CD4-positive, CD25-positive, alpha-beta regulatory T cell (primary cell): ENCODE measurements at places on chromosomes 2 and 18. TPM values are rescaled to one million over a fixed set of nuclear protein-coding genes. Genes with fewer than 3 reads are reported as not detected.

- H3K4me3 ChIP-seq: no peak overlapping the region
- H3K4me1 ChIP-seq: peaks cover 50% of the 10 kb centered on the region
- peak; percentile 11 for DNase-seq
- no peaks in the 10 kb centered on the region for H3K36me3 ChIP-seq
- H3K27me3 ChIP-seq: peaks cover 32% of the 10 kb centered on the region
These were observed 1.4 kb upstream of the SP5 start for GRCh38 chr2:170713543-170714380.

GRCh38 chr2:181774685-181775084, 94.4 kb upstream of the NEUROD1 start:
- no peak overlapping the region for H3K27ac ChIP-seq
- no peak for DNase-seq
- H3K4me1 ChIP-seq: no peaks in the 10 kb centered on the region
- no peak overlapping the region for H3K4me3 ChIP-seq

DNA sequence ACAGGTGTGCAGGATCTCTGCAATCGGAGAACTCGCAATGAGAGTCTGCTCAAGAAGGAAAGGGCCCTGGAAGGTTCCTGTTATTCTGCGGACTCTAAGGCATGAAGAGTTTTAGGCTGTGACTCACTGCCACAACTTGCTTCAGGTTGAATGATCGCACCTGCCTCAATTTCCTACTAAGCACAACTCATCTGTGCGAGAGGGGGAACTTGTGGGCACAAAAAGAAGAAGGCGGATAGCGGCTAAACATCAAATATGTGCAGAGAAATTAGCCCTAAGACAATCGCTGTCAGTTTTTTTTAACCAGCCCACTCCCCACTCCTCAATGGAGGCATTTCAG, 14.0 kb upstream of the CREG2 start:
- no peaks in the 10 kb centered on the region for H3K36me3 ChIP-seq
- H3K4me1 ChIP-seq: no peaks in the 10 kb centered on the region
- no peak overlapping the region for H3K4me3 ChIP-seq
- peaks cover 2% of the 10 kb centered on the region for H3K27me3 ChIP-seq
- no peak overlapping the region for H3K27ac ChIP-seq

DNA sequence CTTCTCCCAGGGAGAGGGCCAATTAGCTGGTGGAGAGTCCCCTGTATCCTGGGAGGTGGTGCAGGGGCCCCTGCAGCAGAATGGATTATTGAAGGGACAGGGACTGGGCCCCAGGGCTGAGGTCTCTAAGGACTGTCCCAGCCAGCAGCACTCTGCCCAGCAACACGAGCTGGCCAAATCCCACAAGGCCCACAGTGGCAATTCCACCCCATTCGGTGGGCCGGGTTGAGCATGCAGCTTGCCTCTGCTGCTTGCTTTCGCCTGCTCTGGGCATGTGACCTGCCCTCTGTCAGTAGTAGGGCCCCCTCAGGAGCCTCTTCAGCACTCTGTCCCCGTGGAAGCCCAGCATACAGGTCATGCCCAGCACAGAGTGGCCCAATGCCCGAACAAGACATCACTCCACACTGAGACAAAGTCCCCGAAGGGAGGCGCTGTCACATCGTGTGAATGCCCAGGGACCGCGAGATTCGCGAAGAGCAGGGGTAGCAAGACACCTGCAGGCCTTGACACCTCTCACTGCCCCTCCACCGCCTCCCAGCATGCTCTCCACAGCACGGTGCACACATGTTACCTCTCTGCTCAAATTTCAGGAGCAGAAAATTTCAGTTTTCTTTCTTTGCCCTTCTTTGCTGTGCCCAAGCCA, 65.4 kb downstream of the CRACDL start:
- no peaks in the 10 kb centered on the region for H3K4me1 ChIP-seq
- DNase-seq: no peak
- no peak overlapping the region for H3K4me3 ChIP-seq
- no peaks in the 10 kb centered on the region for H3K36me3 ChIP-seq
- no peak overlapping the region for H3K27ac ChIP-seq

The ITPRIPL1 gene
- total RNA-seq: 27.8 TPM

DNA sequence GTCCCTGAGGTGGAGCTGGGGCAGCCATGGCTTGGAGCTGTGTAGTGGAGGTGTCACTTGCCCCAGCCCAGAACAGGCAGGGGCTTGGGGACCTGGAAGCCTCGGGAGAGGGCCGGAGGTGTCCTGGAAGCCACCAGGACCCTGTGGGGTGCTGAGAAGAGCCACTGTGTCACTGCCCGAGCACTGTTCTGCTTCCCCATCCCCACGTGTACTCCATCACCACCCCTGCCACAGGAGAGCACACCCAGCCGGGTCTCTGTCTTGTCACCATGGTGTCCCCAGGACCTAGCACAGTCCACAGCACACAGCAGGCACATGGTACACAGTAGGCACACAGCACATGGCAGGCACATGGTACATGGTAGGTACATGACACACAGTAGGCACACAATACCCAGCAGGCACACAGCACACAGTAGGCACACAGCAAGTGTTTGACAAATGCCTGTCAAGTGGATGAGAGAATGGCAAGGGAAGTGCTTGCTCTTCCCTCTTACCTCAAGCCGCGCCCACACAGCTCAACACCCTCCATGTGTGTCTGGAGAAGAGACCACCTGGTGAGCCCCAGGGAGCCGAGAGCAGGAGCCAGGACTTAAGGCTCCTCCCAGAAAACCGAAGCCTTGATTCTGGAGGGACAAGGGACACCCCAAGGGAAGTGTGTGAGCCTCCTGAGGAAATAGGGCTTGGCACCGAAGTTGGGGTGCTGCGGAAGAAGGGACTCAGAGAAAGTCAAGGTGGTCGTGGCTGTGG, 13.3 kb downstream of the MBP start:
- no peaks in the 10 kb centered on the region for H3K27me3 ChIP-seq
- peak overlapping the region; percentile 36 for H3K27ac ChIP-seq
- H3K36me3 ChIP-seq: peaks cover 45% of the 10 kb centered on the region
- H3K4me1 ChIP-seq: peaks cover 67% of the 10 kb centered on the region
- no peak for DNase-seq

GRCh38 chr2:134014196-134014960, 239.5 kb upstream of the MGAT5 start:
- H3K27me3 ChIP-seq: peaks cover 2% of the 10 kb centered on the region
- H3K4me1 ChIP-seq: no peaks in the 10 kb centered on the region
- no peaks in the 10 kb centered on the region for H3K36me3 ChIP-seq
- H3K4me3 ChIP-seq: no peak overlapping the region
- no peak overlapping the region for H3K27ac ChIP-seq

- H3K36me3 ChIP-seq: no peaks in the 10 kb centered on the region
- DNase-seq: no peak
- no peak overlapping the region for H3K4me3 ChIP-seq
- H3K27me3 ChIP-seq: no peaks in the 10 kb centered on the region
These were observed 68.6 kb upstream of the COL5A2 start for GRCh38 chr2:189248141-189248540.

DNA sequence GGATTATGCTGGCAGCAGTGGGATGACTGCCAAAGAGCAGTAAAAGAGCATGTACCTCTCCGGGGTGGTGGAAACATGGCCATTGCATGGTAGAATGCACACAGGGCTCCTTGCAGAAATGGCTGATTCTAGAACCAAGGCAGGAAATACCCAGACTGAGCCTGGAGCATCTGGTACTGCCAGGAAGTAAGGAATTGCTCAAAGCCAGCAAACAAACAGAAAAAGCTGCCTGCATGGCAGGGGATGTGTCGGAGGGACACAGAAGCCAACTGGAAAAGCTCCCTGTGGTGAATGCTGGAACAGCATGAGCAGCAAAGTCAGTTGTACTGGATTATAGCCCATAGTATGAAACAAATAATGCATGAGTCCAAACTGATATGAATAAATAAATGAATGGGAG, 78.0 kb upstream of the NFATC1 start:
- H3K27ac ChIP-seq: no peak overlapping the region
- no peak overlapping the region for H3K4me3 ChIP-seq
- H3K36me3 ChIP-seq: peaks cover 31% of the 10 kb centered on the region
- no peaks in the 10 kb centered on the region for H3K27me3 ChIP-seq

- H3K4me1 ChIP-seq: no peaks in the 10 kb centered on the region
- no peaks in the 10 kb centered on the region for H3K36me3 ChIP-seq
- no peaks in the 10 kb centered on the region for H3K27me3 ChIP-seq
These were observed 190.2 kb downstream of the TFCP2L1 start for GRCh38 chr2:121094845-121095244.

- H3K4me1 ChIP-seq: peaks cover 68% of the 10 kb centered on the region
- no peaks in the 10 kb centered on the region for H3K36me3 ChIP-seq
- peak overlapping the region; percentile 94 for H3K4me3 ChIP-seq
- no peaks in the 10 kb centered on the region for H3K27me3 ChIP-seq
- peak overlapping the region; percentile 85 for H3K27ac ChIP-seq
- DNase-seq: peak; percentile 49
These were observed 619 bp downstream of the GALM start for GRCh38 chr2:38666556-38666910.

The ANKRD23 gene
- total RNA-seq: 16.4 TPM

- H3K4me1 ChIP-seq: no peaks in the 10 kb centered on the region
- DNase-seq: no peak
- H3K27ac ChIP-seq: no peak overlapping the region
- no peaks in the 10 kb centered on the region for H3K27me3 ChIP-seq
- H3K36me3 ChIP-seq: no peaks in the 10 kb centered on the region
- H3K4me3 ChIP-seq: no peak overlapping the region
These were observed 107.7 kb upstream of the KYNU start for GRCh38 chr2:142769761-142770160.

DNA sequence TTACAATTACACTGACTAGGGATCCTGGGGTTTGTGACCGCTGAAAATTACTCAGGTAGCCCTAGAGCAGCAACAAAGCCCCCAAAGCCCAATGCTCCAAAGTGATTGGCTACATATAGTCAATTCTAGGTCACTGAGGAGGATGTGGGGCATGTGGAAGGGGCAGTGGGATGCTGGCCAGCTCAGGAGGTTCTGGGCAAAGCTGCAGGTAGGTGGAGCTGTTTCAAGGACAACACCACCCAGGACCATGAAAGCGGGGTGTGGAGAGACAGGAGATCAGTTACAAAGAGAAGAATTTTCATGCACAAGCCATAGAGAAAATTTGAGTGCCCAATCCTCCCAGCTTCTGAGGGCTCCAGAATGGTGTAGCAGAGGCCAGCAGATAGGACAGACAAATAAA, 75.0 kb upstream of the CCDC85A start:
- H3K27me3 ChIP-seq: no peaks in the 10 kb centered on the region
- no peak overlapping the region for H3K4me3 ChIP-seq
- H3K27ac ChIP-seq: no peak overlapping the region
- no peaks in the 10 kb centered on the region for H3K4me1 ChIP-seq
- H3K36me3 ChIP-seq: no peaks in the 10 kb centered on the region

DNA sequence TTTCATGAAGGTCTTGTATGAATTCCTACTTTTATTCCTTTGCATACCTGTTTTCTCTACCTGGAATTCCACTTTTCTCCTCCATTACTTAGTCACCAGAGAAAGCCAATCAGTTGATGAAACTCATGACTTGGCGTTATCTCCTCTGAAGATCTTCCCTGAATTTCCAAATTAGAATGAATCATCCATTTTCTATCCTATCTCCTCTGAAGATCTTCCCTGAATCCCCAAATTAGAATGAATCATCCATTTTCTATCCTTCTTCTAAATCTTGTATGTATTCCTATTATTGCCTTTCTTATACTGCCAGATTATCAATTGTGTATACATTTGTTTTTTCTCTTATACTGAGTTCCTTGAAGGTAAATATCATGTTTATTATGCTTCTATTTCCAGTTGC, 440.4 kb downstream of the CCDC85A start:
- DNase-seq: no peak
- H3K36me3 ChIP-seq: no peaks in the 10 kb centered on the region
- no peak overlapping the region for H3K4me3 ChIP-seq
- H3K4me1 ChIP-seq: no peaks in the 10 kb centered on the region
- H3K27me3 ChIP-seq: no peaks in the 10 kb centered on the region

DNA sequence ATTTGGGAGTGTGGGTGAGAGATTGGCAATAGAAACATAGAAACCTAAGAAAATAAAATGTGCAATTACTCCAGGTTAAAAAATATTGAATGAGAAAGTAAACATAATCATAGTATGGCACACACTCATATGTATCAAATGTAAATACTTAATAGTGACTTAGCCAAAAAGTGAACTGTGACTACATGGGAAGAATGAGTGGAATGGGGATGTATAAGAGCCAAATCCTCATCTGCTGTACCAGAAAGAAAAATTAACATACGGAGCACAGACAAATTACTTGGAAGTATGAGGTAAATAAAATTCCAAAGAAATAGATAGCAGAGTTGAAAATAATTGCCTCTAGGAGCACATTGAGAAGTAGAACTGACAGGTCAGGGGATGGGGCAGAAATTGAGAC, 4.0 kb downstream of the FLACC1 start:
- no peak for DNase-seq
- no peaks in the 10 kb centered on the region for H3K27me3 ChIP-seq
- no peak overlapping the region for H3K27ac ChIP-seq

GRCh38 chr18:2905854-2906703, 59.3 kb downstream of the EMILIN2 start:
- peak overlapping the region; percentile 66 for H3K27ac ChIP-seq
- peaks cover 18% of the 10 kb centered on the region for H3K4me1 ChIP-seq
- H3K4me3 ChIP-seq: no peak overlapping the region
- DNase-seq: peak; percentile 20
- no peaks in the 10 kb centered on the region for H3K36me3 ChIP-seq

GRCh38 chr2:149467436-149467835, 120.1 kb downstream of the MMADHC start:
- no peak for DNase-seq
- no peaks in the 10 kb centered on the region for H3K36me3 ChIP-seq
- H3K27ac ChIP-seq: no peak overlapping the region
- H3K4me1 ChIP-seq: no peaks in the 10 kb centered on the region

GRCh38 chr2:128442053-128442751, 123.5 kb upstream of the HS6ST1 start:
- no peak for DNase-seq
- H3K4me3 ChIP-seq: no peak overlapping the region

DNA sequence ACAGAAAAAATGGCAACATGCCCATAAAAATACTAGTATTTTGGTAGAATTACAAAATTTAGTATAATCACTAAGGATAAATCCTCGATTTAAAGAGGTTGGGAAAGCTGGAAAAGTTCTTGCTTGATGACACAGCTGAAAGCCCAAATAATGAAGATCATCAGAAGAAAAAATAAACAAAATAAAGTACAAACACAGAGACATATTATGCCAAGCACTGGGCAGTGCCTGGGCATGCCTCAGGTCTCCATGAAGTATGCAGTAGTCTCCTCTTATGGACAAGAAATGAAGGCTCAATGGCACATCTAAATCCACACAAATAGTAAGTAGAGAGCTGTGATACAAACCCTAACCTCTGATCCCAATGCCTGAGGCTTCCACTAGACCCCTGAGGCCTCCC, 57.7 kb downstream of the RNU4ATAC start:
- H3K4me1 ChIP-seq: no peaks in the 10 kb centered on the region
- H3K27me3 ChIP-seq: no peaks in the 10 kb centered on the region
- no peaks in the 10 kb centered on the region for H3K36me3 ChIP-seq
- no peak for DNase-seq
- H3K4me3 ChIP-seq: no peak overlapping the region
- no peak overlapping the region for H3K27ac ChIP-seq
